ENCODE measurements at places on chromosomes 16 and 17. TPM values are rescaled to one million over a fixed set of nuclear protein-coding genes. Genes with fewer than 3 reads are reported as not detected.

GRCh38 chr17:38418693-38419507 lies 9.4 kb upstream of the ARHGAP23 start:
- no peak for DNase-seq

DNA sequence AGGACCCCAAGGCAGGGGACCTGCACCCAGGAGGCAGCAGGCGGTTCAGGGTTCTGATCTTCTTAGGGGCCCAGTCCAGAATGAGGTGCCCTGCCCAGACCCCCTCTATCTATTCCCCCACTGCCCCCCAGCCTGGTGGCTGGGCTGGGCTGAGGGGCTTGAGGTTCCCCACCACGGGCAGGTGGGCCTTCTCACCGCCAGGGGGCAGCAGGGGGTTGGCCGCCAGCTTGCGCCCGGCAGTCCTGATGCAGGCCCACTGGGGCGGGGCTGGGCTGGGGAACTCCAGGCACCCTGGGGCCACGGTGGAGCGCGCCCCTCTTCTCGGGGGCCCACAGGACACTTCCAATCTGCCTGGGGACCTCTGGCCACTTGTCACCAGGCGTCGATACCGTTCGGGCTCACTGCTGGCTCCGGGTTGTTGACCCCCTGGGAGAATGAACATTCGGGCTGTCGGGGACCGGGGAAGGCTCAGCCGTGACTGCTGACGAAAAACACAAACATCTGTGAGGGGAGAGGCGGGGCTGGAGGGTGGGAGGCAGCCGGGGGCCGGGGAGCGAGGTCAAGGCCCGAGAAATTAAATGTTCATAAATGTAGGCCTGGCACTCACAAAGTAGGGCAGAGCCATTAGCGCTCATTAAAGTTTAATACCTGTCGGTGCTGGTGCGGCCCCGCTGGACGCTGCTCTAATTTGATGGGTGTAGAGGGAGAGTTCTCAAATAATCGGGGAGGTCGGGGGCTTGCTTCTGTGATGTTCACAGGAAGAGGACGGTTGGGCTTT lies 219.3 kb upstream of the GSE1 start:
- peak; percentile 19 for DNase-seq

DNA sequence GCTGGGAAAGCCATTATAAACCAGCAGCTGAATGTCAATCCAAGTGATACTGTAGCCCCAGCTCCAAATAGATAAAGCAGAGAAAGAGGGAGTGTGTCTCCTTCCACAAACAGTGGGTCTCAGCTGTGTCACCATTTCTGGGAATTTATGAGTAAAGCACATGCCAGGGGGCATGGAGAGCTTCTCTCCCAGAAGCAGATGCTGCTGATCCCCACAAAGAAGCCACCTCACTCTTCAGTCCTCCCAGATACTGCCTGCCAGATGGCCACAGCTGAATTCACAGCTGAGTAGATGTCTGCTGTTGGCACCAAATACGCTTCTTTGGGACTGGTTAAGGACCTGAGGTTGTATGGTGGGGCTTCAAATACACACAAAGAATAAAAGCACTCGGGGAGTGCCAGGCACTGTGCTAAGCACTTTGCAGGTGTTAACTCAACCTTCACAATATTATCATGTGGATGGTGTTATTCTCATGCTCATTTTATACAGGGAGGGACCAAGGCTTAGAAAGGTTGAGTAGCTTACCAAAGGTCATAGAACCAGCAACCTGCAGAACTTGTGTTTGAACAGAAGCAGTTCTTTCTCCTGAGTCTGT lies 298.3 kb downstream of the CDH11 start:
- no peak for DNase-seq

DNA sequence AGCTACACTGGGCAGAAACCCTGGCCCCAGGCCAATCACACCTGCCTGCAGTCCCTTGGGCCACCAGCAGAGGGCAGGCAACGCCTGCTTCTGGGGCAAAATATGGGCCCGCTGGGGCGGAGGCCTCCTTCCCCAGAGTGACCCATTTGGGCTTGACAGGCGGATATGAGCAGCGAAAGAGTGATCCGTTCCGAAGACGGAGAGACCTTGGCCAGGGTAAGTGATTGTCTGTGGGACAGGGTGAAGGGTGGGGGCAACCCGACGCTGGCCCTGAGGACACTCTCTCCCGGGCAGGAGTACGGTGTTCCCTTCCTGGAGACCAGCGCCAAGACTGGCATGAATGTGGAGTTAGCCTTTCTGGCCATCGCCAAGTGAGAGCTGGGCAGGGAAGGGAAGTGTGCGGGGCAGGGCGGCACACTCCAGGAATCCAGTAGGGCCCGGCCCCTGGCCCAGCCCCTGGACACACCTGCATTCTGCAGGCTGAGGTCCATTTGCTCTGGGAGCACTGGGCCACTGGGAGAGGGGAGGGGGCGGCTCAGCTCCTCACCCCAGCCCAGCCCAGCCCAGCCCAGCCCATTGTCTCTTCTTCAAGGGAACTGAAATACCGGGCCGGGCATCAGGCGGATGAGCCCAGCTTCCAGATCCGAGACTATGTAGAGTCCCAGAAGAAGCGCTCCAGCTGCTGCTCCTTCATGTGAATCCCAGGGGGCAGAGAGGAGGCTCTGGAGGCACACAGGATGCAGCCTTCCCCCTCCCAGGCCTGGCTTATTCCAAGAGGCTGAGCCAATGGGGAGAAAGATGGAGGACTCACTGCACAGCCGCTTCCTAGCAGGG lies 3.5 kb upstream of the NHERF1 start:
- peak; percentile 96 for DNase-seq

DNA sequence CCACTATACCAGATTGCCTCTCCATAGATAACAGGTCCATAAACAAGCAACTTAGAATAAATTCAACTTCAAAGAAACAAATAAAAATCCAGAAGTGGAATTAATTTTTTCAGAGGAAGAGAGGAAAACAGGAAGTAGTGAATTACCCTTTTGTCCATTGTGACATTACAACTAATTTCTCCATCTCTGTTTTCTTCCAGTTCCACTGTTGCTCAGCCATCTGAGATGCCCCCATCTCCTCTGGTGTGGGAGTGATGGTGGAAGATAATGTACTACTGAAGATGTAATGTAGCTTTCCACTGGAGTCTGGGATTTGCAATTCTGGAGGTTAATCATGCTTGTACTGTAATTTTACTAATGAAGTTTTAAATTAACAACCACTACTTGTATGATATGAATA lies 124.6 kb upstream of the TMEM97 start:
- DNase-seq = no peak

- DNase-seq = no peak
Observed at GRCh38 chr17:12492450-12492849, 173.2 kb upstream of the MYOCD start.

GRCh38 chr17:83199500-83200201 lies 120.2 kb downstream of the METRNL start:
- DNase-seq = peak; percentile 22

- no peak for DNase-seq
Observed at GRCh38 chr16:27317738-27318391, 4.1 kb downstream of the IL4R start.

DNA sequence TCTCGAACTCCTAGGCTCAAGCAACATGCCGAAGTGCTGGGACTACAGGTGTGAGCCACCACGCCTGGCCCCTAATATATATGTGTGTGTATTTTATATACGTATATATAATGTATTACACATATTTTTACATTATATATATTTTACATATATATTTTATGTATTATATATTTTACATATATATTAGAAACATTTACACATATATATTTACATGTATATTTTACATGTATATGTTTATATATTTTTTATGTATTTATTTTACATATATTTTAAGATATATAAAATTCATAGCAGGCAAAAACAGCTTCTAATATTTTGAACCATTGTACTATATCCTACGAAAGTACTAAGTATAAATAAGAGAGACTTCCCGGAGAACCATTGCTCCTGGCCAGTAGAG lies 455.1 kb downstream of the XYLT1 start:
- no peak for DNase-seq

- DNase-seq = no peak
Observed at GRCh38 chr16:4206680-4207079, 35.2 kb downstream of the SRL start.

DNA sequence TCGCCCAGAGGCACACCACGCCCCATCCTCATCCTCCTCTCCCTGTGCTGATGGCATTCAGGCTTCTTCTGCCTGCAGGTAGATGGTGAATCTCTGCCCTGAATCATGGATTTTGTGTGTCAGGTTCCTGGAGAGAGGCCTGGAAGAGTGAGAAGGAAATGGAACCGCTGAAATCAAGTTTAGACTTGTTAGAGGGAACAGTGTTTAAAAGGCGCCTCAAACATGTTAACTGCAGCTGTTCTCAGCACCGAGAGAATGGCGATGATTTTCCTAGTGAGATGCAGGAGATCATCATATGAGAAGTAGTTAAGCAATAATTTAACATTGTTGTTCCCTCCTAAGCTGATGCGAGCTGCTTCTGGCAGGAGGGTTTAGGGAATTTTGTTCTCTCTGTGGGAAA lies 744.4 kb upstream of the EEF2KMT start:
- no peak for DNase-seq

DNA sequence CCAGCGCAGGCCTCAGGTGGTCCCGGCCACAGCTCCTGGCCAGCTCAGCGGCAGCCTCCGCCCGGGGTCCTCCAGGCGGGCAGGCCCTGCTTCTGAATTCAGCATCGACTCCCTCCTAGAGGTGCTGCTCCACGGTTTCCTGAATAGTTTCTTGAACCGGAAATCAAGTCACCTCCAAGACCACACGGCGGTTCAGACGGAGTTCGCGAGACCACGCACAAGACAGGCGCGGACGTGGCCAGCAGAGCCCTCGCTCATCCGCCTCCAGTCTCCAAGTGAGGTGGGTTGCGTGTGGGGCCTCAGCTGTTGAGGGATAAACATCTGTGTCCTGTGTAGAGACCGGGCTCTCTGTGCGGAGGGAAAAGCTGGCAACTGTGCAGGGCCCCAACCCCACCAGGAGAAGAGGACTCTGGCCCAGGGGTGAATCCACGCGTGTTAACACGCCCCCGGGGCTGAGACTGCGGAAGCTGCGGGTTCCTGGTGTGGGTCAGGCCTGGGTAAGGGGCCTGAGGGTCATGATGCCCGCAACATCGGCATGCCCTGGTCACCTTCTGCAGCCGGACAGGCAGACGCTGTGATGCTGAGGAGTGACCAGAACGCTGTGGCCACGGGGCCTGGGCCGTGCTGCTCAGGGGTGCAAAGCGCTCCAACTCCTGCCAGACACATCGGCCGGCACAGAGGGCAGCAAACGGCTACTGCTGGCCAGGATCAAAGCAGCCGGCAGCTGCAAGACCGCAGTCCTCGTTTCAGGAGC lies 55.0 kb upstream of the METRNL start:
- no peak for DNase-seq

HS3ST3A1 gene
- not detected for total RNA-seq

CD300A gene
- 4.8 TPM for total RNA-seq

MEIOB gene
- total RNA-seq = not detected

All from omental fat pad (tissue), 4 donors.